ENCODE measurements at places on chromosomes 13 and 19.

DNA sequence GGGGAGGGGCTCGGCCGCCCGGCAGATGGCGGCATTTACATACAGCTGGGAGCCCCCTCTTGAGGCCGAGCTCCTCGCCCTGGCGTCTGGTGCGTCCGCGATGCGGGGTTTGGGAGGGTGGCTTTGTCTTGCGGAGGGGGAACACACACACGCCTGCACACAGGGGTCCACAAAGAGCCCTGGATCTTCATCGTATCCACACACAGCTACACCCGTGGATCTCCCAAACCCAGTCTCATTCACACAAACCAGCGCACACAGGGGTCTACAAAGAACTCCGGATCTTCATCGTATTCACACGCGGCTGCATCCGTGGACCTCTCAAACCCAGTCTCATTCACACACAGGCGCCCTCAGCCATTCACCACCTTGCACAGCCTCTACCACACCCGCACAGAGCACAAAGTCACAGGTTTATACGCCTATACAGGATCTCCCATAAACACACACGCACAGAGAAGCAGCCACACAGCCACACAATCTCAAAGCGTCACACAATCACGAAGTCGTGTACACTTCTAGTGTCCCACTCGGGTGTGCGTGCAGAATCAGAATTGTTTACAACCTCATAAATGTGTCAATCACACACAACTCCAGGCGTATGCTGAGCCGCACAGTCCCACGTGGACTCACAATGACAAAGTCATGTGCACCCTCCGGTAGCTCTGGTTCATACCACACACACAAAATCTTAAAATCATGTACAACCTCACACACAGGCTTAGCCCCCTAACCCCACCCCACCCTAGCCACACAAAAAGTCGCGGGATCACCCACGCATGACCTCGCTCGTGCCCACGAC, 550 bp upstream of the DLL3 start:
- peak; percentile 21 for DNase-seq

GRCh38 chr19:11355160-11356073, at the start of gene PLPPR2:
PLPPR2 (plus strand) TSS chr19:11355432; CDS start chr19:11357674, 2,242 bp downstream.
- peak; percentile 85 for DNase-seq

DNA sequence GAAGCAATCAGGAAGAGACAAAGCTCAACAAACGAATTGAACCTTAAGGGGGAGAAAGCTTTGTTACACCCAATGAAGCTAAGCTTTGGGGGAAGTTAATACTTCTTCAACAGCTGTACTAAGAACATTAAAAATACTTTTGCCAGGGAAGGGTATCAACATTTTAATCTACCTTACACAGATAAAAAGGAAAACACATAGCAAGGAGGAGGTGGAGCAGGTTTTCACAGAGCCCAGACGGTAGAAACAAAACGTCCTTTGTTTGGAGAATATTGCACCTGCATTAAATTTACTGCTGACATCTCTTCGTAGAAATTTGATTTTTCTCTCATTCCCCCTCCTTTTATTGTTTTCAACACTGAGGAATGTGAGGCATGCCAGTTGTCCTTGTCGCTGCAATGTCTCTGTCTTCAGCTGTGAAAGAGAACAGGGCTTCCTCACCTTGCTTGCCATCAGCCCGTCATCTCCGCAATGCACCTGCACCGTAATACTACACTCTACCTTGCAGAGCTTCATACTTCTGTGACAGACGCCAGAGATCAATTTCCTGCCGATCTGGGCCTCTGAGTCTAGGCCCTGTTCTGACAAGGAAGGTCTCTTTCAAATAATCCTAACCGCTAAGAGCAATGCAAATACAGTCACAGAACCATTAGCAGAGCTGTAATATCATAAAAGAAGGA, 270.8 kb downstream of the SPRY2 start:
- no peak for DNase-seq

GRCh38 chr13:98199480-98199879, 22.4 kb upstream of the RNF113B start:
- no peak for DNase-seq

- no peak for DNase-seq
Observed at GRCh38 chr13:41578371-41578770, 121.0 kb downstream of the RGCC start.

- DNase-seq: no peak
Observed at GRCh38 chr13:35920816-35921215, 210.4 kb downstream of the DCLK1 start.

DNA sequence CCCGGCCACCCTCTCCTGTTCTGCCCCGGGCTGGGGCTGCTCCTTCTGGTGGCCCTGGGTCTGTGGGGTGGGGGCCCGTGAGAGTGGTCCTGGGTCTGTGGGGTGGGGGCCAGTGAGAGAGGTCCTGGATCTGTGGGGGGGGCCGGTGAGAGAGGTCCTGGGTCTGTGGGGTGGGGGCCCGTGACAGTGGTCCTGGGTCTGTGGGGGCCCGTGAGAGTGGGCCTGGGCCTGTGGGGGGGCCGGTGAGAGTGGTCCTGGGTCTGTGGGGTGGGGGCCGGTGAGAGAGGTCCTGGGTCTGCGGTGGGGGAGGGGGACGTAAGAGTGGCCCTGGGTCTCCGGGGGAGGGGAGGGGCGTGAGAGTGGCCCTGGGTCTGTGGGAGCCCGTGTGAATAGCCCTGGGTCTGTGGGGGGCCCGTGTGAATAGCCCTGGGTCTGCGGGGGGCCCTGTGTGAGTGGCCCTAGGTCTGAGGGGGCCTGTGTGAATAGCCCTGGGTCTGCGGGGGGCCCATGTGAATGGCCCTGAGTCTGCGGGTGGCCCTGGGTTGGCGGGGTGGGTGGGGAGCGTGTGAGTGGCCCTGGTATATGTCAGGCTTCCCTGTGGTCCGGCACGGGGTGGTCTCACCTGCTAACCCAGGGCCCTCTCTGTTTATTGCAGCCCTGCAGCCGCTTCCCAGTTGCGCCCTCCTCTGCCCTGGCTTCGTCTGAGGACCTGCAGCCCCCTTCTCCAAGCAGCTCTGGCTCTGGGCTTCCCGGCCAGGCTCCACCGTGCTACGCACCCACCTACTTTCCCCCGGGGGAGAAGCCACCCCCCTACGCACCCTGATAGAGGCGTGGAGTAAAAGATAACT, 52.3 kb downstream of the TMEM255B start:
- no peak for DNase-seq

DNA sequence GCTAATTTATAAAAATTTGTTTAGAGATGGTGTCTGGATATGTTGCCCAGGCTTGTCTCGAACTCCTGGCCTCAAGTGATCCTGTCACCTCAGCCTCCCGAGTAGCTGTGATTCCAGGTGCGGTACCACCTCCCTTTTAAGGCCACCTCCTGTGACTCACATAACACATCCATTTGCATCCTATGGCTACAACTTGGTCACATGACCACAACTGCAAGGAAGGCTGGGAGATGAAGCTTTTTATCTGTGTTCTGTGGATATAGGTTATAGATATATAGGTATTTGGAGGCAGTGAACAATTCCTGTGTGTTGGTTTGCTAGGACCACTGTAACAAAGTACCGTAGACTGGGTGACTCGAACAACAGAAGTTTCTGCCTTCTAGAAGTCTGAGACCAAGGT, 6.0 kb downstream of the SPACA6 start:
- no peak for DNase-seq

GRCh38 chr19:1000591-1001537, 645 bp downstream of the GRIN3B start:
- no peak for DNase-seq

GRCh38 chr13:98879127-98879520, 98.7 kb downstream of the DOCK9 start:
- DNase-seq: no peak

DNA sequence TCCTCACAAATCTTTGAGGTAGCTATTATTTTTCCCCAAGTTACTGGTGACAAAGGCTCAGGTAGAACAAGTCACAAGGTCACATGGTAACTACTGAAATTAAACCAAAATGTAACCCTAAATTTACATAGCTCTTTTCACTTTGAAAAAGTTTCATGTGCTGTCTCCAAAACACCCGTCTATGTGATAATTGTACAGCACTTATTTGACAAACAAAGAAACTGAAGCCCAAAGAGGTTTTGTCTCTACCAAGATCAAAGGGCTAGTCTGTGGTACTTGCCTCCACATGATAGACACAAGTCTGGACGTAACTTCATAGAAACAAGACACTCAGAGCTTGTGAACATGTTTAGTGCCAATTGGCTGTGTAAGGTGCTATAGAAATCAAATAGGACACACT, 108.3 kb downstream of the SACS start:
- no peak for DNase-seq

DNA sequence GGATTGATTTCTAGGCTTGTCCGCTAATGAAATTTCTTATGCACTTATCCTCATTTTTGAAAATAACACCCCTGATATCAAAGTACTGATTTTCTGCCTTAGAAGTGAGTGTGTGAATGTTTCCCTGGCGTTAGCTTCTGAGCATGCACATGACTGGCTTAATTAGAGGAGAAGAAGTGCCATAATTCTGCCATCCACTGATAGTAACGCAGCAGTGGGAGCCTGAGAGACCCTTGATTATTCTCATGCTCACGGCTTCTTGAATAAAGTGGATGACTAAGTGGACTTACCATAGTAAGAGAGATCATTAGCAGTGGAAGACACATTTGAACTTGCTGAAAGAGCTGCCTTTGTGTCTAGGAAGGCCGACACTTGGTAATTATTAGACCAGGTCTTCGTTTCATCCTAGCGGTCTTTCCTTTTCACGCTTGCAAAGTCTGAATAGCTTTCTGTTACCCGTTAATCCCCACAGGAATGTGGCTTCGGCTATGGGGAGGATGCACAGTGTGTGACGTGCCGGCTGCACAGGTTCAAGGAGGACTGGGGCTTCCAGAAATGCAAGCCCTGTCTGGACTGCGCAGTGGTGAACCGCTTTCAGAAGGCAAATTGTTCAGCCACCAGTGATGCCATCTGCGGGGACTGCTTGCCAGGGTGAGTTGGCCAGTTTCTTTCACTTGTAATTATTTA, 45.3 kb downstream of the TNFRSF19 start:
- DNase-seq: peak; percentile 97

DNA sequence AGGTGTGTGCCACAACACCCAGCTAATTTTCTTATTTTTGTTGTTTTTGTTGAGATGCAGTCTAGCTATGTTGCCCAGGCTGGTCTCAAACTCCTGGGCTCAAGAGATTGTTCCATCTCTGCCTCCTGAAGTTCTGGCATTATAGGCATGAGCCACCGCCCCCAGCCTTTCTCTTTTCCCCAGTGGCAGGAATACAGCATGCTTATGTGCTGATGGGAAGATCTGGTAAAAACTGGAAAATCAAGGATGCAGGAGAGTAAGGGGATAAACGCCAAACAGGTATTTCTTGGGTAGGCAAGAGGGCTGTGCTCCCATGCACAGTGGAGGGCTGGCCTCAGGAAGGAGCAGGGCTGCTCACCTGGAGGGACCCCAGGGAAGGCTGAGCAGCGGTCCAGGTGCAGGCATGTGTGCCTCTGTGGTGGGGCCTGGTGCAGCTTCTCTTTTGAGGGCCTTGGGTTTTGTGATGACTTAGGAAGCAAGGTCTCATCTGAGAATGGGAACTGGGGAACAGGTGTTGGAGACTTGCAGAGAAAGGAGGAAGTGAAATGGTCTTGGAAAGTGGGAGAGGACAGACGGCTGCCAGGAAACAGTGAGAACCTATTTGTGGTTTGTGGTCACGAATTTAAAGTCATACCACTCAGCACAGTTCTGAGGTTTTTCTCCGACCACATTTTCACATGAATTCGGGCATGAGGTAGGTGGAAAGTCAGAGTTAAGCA, 106.5 kb downstream of the TEX26 start:
- peak; percentile 77 for DNase-seq

DNA sequence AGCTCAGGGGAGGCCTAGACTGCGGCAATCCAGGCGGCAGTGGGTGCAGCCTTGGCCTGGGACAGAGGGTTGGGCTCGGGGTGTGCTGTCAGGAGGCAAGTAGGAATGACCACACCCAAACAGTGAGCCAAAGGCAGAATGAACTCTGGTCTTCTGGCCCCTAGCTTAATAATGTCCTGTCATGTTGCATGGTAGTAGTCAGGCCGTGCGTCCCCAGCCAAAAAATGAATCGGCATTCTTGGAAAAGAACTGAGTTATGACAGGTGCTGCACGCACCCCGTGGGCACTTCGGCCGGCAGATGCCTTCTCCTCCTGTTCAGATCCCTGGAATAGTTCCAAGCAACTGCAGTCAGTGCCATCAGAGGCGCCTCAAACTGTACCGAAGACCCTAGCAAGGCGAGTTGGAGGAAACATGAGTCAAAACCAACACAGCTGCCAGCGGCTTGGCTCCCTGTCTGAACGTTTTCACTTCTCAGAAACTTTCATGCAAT, 55.9 kb downstream of the ATP7B start:
- no peak for DNase-seq

GRCh38 chr13:31638577-31638976, 100.7 kb upstream of the RXFP2 start:
- peak; percentile 15 for DNase-seq

DNA sequence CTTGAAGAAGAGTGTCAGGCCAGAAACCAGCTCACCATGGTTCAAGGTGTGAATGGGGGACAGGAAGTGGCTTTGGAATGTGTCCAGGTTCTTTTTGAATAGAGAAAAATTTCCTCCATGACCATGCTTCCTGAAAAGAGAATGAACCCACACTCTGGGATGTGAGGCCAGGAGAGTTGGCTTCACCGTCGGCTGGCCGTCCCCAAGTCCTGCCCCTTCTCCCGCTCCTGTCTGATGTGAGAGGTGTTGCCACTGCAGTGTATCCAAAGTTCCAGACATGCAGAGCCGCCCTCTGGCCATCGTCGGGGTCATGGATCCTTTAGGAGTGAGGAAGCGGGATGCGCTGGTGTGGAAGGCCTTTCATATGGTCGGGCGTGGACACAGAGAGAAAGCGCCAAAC, 101.2 kb downstream of the COL4A2 start:
- DNase-seq: peak; percentile 41

- no peak for DNase-seq
Observed at GRCh38 chr13:20696073-20696472, 7.4 kb upstream of the IL17D start.

- peak; percentile 52 for DNase-seq
Observed at GRCh38 chr13:46866150-46866549, 30.7 kb downstream of the HTR2A start.

- DNase-seq: no peak
Observed at GRCh38 chr19:10061717-10062310, 24.3 kb upstream of the SHFL start.

DNA sequence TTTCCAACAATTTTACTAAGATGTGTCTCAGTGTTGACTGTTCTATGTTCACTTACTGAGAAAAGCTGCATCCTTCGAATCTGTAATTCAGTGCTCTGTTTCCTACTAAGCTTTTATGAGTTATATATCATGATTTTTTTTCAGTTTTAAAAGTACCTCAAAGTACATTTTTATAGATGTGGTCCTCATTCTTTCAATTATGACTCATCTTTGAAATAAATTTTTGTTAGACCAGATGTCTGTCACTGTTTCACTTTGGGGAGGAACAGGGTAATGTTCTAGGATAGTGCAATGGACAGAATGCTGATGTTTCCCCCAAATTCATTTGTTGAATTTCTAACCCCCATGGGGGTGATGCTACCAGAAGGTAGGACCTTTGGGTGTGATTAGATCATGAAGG, 74.8 kb downstream of the NALCN start:
- DNase-seq: no peak

GRCh38 chr19:5664515-5664914, 15.8 kb downstream of the MICOS13 start:
- DNase-seq: peak; percentile 20

- no peak for DNase-seq
Observed at GRCh38 chr19:38781058-38781457, 7.7 kb upstream of the LGALS7 start.

Data from kidney tubule cell (primary cell).